Activated T-helper 1 cell treated with anti-CD3 and anti-CD28 coated beads, Interleukin-2, amount 50 U/mL, for 16 hours (primary cell): ENCODE measurements at places on chromosomes 1 and 21.

DNA sequence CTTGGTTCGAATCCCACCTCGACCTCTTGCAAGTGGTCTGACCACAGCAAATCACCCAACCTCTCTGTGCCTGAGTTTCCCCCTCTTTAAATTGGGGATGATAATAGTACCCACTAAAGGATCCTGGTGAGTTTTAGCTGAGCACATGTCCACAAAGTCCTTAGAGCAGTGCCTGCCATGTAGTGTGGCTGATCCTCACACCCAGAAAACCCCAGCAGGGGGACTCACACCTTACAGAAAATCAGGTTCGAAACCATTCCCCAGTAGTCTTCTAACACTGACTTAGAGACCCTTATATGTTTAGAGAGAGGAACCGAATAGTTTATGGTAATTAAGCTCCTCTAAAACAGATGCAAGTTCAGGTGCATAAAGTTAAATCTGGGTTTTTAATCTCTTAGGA lies 89.0 kb downstream of the CAMTA1 start:
- DNase-seq: no peak

- DNase-seq: no peak
Measured at GRCh38 chr21:37253991-37254390, 13.1 kb downstream of the VPS26C start.

DNA sequence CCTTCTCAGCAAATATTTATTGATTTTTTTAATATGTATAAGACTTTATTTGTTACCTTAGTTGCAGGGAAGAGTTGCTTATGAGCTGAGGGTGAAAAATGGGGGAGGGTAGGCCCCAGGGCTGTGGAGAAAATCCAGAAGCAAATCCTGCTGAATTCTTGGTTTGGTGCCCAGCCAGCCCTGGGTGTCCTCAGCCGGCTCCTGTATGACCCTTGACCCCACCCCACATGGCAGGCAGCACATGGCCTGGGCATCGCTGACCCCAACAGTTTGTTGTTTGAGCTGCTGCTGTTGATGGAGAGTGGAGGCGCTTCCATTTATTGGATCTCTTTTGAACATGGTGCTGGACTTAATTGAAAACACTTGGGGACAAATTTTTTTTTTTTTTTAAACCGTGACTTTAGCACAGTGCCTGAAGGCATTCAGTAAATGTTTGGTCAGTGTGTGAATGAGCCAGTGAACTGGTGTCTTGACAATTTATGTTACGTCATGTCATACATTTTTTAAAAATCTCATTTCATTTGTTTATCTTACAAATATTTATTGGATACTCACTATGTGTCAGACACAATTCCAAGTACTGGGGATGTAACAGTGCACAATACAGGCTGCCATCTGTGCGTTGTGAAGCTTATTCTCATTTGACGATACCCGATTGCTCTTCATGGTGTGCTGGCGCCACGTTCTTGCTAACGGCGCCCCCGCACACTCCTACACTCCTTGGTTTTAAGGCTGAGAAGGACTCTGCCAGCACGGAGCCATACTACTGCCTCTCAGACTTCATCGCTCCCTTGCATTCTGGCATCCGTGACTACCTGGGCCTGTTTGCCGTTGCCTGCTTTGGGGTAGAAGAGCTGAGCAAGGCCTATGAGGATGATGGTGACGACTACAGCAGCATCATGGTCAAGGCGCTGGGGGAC lies 98.8 kb downstream of the MTR start:
- DNase-seq: no peak

DNA sequence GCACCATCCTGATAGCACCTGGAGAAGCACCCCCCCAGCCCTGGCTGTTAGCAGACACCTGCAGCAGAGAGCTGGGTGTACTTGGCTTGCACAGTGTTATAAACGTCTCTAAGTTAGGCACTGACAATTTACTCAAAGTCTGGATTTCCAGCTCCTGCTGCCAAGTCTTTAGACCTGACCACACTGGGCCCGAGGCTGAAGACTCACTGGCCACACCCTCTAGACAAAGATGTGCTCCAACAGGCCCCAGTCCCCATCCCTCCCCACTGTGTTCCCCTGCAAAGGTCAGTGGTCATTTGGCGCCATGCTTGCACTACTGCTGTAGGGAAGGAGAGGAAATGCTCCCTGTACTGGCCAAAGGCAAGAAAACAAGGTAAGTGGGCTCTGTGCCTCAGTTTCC lies 31.1 kb downstream of the PADI6 start:
- DNase-seq: no peak

DNA sequence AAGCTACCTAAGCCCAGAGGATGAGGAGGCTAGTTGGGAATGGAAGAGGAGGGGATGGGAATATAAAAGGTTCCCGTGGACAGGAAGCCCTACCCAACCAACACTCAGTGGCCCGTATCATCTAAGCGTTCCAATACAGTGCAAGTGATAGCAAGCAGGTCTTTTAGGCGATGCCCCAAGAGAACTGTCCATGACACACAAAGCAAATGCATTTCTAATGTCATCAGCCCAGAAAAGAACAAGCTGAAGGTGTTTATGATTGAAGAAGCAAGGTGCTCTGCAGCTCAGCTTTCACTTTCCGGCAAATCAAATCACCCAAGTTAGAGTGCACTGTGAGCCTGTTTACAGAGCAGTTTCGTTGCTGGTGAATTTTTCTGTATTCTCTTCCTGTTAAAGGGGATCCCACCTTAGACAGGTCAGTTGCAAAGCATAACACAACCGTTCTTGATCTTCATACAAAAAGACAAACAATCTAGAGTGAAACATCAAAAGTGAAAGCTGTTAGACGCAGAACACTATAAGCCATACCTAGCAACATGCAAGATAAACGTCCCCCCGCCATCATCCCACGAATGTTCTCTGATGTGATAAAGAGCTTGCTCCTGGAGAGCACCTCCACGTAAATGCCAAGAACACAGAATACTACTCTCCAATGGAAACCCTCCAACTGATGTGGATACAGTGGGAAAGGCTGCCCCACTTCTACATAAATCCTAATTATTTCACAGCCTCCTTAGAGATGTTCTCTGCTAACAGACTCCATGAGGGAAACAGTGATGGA lies 54.0 kb downstream of the PGBD5 start:
- DNase-seq: no peak

GRCh38 chr1:156505679-156506298 lies 5.2 kb upstream of the MEF2D start:
- no peak for DNase-seq

DNA sequence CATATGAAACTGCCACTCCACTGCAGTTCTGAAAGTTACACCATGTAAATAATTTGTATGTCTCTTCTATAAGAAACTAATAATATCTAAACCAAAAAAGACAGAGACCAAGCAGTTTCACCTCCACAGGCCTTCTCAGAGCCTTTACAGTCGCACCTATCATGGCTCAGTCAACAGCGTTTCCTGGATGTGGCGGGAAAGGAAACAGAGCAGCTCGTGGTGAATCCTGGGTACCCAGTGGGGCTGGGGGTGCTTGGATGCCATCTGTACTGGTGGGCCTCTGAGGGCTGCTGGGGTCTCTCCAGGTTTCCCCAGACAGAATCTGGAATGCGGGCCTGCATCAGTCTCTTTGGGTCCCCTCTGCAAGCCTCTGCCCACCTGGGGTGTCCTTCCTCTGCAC lies 100.2 kb upstream of the CASZ1 start:
- DNase-seq: no peak

- no peak for DNase-seq
Measured at GRCh38 chr1:181777812-181778211, 283.7 kb downstream of the ZNF648 start.

GRCh38 chr1:8360493-8361197 lies 42.7 kb downstream of the SLC45A1 start:
- DNase-seq: no peak

- DNase-seq: no peak
Measured at GRCh38 chr1:65955071-65955470, 162.4 kb downstream of the PDE4B start.

- DNase-seq: no peak
Measured at GRCh38 chr1:227739636-227740035, 4.4 kb downstream of the SNAP47 start.
